ENCODE measurements at places on chromosomes 1 and 21. TPM values are rescaled to one million over a fixed set of nuclear protein-coding genes. Genes with fewer than 3 reads are reported as not detected.
A peak's percentile ranks its signal among the peaks of the same experiment; 100 is the strongest.

- H3K36me3 ChIP-seq, result no peaks in the 10 kb centered on the region
- H3K27ac ChIP-seq, result no peak overlapping the region
- H3K4me1 ChIP-seq, result no peaks in the 10 kb centered on the region
- peaks cover 27% of the 10 kb centered on the region for H3K27me3 ChIP-seq
Measured at GRCh38 chr1:200493344-200493743, 83.5 kb upstream of the ZNF281 start.

- H3K4me1 ChIP-seq, result no peaks in the 10 kb centered on the region
- DNase-seq, result no peak
- no peak overlapping the region for H3K4me3 ChIP-seq
- peaks cover 69% of the 10 kb centered on the region for H3K36me3 ChIP-seq
Measured at GRCh38 chr1:88961647-88962275, 30.7 kb downstream of the KYAT3 start.

DNA sequence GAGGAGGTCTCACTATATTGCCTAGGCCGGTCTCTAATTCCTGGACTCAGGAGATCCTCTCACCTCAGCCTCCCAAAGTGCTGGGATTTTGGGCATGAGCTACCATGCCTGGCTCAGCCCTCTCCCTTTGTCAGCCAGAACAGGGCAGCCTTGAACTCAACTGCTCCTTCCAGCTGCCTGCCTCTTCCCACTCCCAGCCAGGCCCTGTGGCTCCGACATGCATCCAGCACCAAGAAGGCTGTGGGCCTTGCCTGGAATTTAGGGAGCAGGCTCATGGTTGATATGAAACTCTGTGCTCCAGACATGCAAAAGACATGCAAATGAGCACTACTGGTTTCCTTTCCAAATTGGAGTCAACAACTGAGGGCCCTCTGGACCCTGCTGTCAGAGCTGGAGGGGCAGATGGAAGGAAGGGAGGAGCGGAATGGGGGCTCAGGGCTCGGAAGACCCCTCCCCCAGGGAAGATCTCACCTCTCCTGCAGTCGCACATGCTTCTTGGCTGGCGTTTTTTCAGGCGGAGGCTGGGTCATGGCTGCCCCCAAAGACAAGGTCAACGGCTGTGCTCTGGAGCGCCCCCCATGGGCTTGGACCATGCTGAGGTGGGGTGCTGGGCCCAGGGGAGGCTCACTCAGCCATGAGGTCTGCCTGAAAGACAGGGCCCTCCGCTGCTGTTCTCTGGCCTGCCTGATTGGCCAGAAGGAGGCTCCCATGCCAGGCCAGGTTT, 1.4 kb downstream of the PTPN7 start:
- peak overlapping the region; percentile 98 for H3K4me3 ChIP-seq
- H3K4me1 ChIP-seq, result peaks cover 82% of the 10 kb centered on the region
- peak overlapping the region; percentile 99 for H3K27ac ChIP-seq
- no peaks in the 10 kb centered on the region for H3K27me3 ChIP-seq

The RPTN gene
- total RNA-seq, result not detected

The PADI4 gene
- total RNA-seq, result not detected

The LRRC53 gene
- total RNA-seq, result not detected

Measured in activated CD4-positive, alpha-beta memory T cell treated with anti-CD3 and anti-CD28 coated beads, Interleukin-2, amount 10 ng/mL, durations not matched to agents 7 days and 5 days (primary cell).